ENCODE measurements at places on chromosomes 13 and 19. TPM values are rescaled to one million over a fixed set of nuclear protein-coding genes. Genes with fewer than 3 reads are reported as not detected.

LPAR2 gene
- 3.5 TPM for total RNA-seq

ZNF610 gene
- total RNA-seq = 2.6 TPM

ZNF547 gene
- 2.9 TPM for total RNA-seq

COL5A3 gene
- total RNA-seq = 37.6 TPM

BRCA2 gene
- total RNA-seq = 2.7 TPM
